Testis (tissue), 5 donors: ENCODE measurements at places on chromosomes 4 and X. TPM values are rescaled to one million over a fixed set of nuclear protein-coding genes. Genes with fewer than 3 reads are reported as not detected.
A peak's percentile ranks its signal among the peaks of the same experiment; 100 is the strongest.

DNA sequence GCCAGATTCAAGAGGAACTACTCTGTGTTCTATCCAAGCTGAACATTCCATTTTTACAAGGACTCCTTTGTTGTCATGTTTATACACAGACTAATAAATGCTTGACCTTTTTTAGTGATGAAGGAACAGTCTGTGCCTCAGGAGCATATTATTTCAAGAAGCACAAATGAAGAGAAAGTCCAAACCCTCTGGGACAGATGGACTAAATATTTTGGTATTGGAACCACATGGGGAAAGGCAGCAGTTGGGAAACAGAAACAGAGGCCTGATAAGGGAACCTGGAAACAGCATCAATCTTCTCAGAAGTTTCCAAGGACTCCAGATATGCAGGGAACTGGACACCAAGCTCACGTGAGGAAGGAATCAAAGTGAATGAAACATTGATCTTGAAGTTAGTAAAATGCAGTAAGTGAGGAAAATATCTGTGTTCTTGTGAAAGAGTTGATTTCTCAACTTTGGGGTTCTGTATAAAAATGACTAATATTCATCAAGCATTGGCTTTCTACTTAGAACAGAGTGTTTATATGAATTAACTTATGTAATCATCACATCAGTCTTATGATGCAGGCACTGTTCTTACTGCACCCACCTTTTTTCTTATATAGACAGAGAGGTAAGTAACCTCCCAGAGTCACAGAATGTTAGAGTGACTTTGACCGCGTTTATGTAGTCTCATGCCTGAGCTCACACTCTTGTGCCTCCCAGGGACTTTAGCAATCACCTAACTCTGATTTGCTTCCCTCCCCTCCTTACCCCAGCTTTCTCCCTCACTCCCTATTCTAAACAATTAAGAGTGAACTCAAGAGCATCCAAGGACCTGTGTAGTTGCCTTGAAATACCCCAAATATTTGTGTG, 148.9 kb upstream of the JADE1 start:
- peak; percentile 52 for DNase-seq

DNA sequence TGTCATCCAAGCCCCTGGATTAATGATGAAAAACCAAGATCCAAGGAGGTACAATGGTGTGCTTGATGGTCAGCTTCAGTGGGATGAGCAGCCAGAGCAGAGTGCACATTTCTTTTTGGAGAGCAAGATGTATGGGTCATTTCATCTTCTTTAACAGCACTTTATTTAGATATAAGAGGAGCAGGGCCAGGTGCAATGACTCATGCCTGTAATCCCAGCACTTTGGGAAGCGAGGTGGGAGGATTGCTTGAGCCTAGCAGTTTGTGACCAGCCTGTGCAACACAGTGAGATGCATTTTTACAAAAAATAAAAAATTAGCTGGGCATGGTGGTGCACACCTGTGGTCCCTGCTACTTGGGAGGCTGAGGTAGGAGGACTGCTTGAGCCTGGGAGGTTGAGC, 45.3 kb upstream of the MAP3K15 start:
- DNase-seq, result no peak

- DNase-seq, result no peak
Measured at GRCh38 chr4:47530801-47531200, 45.7 kb downstream of the ATP10D start.

The FGFR3 gene
- polyA plus RNA-seq, result 39.2 TPM
